T follicular helper cell (primary cell): ENCODE measurements at places on chromosomes 12 and 14.

- no peak for DNase-seq
These were observed 181.9 kb upstream of the ARHGAP5 start for GRCh38 chr14:31895206-31895605.

DNA sequence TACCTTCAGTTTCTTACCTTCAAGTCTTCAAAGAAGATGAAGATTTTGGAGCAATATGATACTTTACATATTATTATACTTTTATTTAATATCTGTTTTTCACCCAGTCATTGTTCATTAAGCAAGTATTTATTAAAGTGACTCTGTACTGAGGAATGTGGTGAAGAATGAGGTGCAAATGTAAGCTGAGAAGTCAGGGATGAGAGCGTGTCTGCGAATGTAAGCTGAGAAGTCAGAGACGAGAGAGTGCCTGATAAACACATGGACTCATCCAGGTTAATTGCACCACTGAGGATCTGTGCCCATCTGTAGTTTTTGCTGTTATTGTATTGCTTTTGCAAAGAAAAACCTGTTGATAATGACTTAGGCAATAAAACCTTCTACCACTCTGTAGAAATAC is 211.9 kb upstream of the FAR2 start:
- DNase-seq = no peak

DNA sequence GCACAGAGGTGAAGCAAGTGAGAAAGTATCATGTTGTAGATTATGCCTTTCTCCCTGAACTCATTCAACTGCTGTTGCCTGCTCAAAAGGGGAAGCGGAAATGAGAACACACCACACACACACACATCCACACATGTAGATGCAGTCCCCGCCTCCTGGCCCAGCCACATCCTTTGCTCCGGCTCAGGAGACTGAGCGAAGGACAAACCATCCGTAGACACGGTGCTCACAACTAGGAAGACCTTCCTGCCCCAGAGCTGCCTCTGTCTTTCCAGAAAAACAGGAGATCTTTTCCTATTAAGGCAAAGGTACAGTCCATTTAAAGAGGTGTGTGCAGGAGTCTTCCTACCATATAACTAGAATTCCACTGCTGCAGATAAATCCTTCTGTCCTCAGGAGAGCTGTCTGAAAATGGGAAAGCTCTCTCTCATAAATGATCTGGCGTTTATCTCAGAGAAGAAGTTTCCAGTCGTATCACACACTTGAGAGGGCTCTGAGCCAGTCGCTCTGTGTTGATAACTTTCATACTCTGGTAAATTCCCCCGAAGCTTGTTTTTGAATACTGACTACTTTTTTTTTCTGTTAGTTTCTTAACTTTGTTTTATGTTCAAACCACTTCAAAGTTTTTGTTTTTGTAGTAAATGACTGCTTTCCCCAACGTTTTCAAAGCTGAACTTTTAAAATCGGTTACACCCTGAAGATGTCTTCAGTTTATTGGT is at the start of gene TESPA1:
Gene TESPA1, minus strand, starts transcription at position 105 of the 719 bp plus-strand sequence. CDS start 10,200 bp downstream, outside the sequence.
- peak; percentile 79 for DNase-seq

GRCh38 chr12:1604464-1604863 is 10.1 kb upstream of the FBXL14 start:
- DNase-seq = no peak

DNA sequence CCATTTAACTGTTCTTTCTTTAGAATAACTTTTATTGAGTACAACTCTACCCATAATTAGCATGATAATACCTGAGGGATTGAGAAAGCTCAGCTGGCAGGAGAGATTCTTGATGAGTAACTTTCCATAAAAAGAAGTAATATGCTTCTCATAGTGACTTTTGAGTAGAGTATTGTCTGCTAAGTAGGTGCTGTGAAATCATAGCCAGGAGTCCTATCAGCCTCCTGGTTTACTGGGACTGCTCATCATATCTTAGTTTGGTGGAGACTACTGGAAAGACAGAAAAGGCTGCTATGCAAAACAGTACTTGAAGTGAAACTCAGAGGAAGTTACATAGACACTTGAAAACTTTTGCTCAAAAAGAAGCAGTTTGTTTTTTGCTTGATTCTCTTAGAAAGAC is 113.3 kb upstream of the ATP2B1 start:
- no peak for DNase-seq

- DNase-seq = no peak
These were observed 73.3 kb downstream of the ASCL4 start for GRCh38 chr12:107847830-107848229.

- no peak for DNase-seq
These were observed 828.3 kb downstream of the VRK1 start for GRCh38 chr14:97625477-97625876.

GRCh38 chr14:78335531-78335930 is 165.4 kb downstream of the NRXN3 start:
- DNase-seq = no peak
